ENCODE measurements at places on chromosomes 3 and 15.
A peak's percentile ranks its signal among the peaks of the same experiment; 100 is the strongest.

- DNase-seq: no peak
Observed at GRCh38 chr3:16179771-16180736, 5.6 kb downstream of the GALNT15 start.

- no peak for DNase-seq
Observed at GRCh38 chr3:122880624-122881023, 85.8 kb downstream of the SLC49A4 start.

GRCh38 chr3:66583424-66584040 lies 82.7 kb upstream of the LRIG1 start:
- DNase-seq: no peak

DNA sequence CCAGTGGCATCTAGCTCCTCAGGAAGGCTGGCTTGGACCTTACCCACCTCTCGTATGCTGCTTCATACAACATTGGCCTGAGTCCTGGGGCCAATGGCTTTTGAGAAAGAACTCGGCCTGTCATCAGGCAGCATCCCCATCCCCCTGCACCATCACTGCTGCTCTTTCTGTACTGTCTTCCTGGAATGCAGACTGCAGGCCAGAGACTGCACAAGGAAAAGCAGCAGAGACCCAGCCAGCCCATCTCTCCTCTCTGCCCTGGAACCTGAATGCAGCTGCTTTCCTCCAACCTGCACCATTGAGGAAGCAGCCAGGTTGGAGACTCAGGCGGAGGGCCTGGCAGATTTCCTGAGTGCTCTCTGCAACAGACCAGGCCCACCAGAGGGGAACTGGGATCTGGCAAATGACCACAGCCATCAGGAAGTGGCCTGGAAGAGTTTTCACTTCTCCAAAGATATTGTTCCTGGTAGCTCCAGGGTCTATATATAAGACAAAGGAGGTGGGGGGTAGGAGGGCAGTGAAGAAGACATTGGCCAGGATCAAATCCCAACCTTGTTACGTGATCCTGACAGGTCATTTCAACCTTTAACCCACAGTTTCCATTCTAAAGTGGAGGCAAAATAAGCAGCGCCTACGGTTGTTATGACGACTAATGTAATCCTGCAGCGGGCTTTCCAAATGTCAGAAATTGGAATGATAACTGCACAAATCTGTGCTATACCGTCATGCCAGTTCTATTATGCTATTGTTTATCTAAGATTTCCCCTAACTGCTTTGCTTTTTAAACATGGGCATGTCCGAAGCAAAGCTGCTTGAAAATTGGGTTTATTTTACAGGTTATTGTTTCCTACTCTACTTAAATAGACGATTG lies 24.4 kb upstream of the RAB7A start:
- no peak for DNase-seq

DNA sequence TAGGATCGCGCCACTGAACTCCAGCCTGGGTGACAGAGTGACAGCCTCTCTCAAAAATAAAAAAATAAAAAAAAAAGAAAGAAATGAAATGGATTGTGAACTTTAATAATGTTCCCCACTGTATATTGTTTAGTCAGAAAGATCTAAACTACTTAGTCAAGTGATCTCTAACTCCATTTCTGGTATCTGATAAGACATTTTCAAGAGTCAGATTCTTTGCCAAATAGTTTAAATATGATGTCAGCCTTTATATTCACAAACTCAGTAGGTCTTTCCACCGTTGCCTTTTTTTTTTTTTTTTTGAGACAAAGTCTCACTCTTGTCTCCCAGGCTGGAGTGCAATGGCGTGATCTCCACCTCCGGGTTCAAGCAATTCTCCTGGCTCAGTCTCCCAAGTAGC lies 29.0 kb upstream of the OSBPL11 start:
- DNase-seq: no peak

DNA sequence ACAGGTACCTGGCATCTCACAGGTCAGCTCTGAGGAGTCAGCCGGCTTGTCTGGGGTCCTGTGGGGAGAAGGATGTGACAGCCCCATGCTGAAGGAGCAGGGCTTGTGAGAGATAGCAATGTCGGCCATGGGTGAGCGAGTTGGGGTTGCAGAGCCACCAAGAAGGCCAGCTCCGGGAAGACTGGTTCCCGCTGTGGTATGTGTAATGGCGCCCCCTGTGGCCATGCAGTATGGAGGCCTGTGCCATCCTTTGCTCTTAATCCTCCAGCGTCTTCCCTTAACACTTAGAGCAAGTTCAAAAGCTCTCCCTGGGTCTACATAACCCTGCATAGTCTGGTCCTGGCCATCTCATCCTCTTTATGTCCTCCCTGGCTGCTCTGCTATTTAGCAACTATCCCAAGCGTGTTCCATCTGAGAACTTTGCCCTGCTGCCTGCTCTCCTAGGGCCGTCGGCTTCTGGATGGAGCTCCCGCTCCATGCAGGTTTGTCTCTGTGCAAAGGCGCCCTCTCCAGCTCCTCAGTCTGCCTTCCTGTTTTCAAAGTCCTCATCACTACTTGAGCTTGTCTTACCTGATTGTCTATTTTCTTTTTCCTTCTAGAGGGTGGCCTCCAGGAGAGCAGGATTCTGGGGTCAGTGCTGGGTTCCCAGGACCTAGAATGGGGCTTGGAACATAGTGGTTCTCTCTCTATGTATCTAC lies 40.8 kb upstream of the IQCF6 start:
- DNase-seq: no peak

- no peak for DNase-seq
Observed at GRCh38 chr3:160931474-160931873, 173.7 kb downstream of the B3GALNT1 start.

DNA sequence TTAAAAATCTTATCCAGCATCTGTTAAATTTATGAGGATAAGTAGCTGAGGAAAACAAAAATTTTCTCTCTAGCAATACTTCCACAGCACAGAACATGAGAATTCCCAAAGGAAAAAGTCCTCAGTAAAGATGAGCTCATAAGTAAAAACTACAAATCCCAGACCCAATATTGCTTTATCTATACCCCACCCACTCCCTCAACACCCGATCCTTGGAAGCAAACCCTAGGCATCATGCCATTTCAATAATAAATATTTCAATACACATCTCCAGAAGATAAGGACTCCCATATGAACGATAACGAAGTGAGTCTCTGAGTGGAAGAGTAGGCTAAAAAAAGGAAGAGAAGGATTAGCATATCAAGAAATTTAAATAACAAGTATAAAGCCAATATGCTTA lies 8.3 kb upstream of the PRR20G start:
- no peak for DNase-seq

DNA sequence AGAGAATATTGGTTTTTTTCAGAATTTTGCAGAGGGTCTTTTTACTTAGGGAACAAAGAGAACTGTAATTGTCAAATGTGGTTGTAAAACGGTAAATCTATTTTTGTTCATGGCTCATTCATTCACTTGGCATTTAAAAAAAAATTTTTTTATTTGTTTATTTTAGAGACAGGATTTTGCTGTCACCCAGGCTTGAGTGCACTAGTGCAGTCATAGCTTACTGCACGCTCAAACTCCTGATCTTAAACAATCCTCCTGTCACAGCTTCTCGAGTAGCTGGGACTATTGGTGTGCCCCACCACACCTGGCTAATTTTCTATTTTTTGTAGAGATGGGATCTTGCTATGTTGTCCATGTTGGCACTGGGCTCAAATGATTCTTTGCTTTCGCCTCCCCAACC lies 301.8 kb downstream of the LPP start:
- DNase-seq: no peak

- no peak for DNase-seq
Observed at GRCh38 chr3:182730675-182731042, 62.6 kb upstream of the ATP11B start.

DNA sequence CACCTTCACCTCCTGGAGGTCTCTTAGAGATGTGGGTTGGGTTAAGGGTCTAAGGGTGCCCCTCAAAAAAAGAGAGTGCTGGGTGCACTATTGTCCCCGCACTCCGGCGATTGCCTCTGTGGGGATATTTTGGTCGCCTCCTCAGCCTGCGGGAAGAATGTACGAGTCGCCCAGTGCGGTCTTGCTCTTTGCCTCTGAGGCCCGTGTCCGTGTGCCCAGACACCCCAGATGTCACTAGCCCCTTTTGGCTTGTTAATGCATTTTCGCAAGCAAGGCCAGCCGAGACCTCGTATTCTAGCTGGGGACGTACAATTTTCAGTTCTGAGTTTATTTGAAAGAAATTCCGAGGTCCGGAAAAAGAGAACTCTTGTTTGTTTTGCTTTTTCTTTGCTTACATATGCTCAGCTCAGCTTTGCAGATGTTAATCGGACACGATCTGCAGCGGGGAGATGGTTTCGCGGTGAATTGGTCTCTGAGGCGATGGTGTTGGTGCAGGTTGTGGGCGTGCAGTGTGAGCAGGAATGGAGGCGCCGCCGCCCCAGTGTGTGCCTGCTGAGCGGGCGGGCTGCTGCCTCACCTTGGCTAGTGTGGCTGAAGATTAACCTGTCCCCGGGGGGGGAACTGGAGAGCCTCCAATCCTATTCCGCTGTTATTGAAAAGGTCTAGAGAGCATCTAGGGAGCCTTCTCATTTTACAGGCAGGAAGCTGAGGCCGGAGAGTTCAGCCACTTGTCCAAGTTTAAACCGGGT lies 1.4 kb downstream of the ST6GAL1 start:
- peak; percentile 77 for DNase-seq

Data from CD4-positive, alpha-beta T cell treated with Interleukin-2 at 100 ng/mL for 4 hours (primary cell).